ENCODE measurements at places on chromosomes 1 and 21.

GRCh38 chr1:87305762-87306161 lies 22.9 kb upstream of the LMO4 start:
- peak; percentile 34 for DNase-seq

- no peak for DNase-seq
Observed at GRCh38 chr1:228304225-228304624, 96.4 kb downstream of the OBSCN start.

- no peak for DNase-seq
Observed at GRCh38 chr1:182556279-182556678, 32.8 kb downstream of the RNASEL start.

DNA sequence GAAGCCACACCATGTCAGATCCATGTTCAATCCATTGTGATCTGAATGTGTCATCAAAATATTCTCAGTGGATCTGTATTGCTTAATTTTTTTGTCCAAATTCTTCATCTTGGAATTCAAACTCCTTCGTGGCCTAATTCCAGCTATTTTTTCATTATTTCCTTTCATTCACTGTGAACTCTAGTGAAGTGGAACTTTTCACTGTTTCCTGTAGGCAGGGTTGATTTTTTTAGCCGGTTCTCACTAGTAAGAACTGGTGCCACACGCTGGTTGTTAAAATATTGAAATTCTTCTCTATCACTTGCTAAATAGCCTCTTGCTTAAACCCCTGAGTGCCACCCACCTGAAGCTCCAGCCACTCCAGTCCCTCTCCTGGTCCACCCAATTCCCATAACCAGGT lies 7.6 kb upstream of the S100A11 start:
- no peak for DNase-seq
